ENCODE measurements at places on chromosomes 12 and 14.
A peak's percentile ranks its signal among the peaks of the same experiment; 100 is the strongest.

DNA sequence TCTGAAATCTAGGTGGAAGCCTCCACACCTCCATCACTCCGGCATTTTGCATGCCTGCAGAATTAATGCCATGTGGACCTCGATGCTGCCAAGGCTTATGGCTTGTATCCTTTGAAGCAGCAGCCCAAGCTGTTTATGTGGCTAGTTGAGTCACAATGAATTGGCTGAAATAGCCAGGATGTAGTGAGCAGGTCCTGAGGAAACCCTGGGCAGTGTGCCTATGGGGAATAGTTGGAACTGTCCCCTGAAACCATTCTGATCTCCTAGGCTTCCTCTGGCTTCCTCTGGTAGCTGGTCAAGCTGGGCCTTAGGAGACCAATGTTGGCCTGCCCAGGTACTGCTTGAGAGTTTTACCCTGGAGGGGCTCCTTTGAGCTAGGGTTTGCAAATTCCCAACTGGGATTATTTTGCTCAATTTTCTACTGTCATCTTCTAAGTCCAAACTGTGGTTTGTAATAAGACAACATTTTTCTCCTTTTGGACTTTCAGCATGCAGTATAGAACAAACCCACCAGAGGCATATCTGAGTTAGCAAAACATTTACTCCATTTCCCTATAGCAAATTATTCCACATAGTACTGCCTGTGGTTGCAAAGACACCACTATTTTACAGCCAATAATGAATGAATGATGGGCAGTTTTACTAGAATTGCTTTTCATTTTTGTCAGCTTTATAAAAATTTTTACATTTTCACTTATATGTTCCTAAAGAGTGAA is 85.1 kb upstream of the AMIGO2 start:
- DNase-seq = no peak

GRCh38 chr12:69046363-69046762 is 113.4 kb upstream of the CPM start:
- DNase-seq = no peak

GRCh38 chr12:123482876-123483275 is 24.9 kb downstream of the SNRNP35 start:
- no peak for DNase-seq

- no peak for DNase-seq
These were observed 79.3 kb upstream of the C12orf71 start for GRCh38 chr12:27161458-27162228.

DNA sequence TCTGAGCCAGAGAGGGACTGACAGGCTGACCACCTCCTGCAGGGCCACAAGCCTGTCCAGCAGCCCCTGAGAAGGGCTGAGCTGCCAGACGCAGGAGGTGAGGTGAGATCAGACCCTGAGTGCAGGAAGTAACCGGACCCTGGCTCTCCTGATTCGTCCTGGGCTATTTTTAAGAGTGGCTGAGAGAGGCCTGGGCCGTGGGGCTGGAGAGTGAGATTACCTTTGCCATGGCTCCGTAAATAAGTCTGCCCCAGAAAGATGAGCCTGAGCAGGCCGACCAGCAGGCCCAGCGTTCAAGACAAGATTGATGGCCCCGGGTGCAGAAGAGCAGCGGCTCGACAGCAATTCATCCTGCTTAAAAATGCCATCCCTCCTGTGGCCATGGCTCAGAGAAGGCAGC is 54.2 kb downstream of the SPTB start:
- no peak for DNase-seq

- DNase-seq = no peak
These were observed 529.6 kb upstream of the TBX3 start for GRCh38 chr12:115213538-115214016.

DNA sequence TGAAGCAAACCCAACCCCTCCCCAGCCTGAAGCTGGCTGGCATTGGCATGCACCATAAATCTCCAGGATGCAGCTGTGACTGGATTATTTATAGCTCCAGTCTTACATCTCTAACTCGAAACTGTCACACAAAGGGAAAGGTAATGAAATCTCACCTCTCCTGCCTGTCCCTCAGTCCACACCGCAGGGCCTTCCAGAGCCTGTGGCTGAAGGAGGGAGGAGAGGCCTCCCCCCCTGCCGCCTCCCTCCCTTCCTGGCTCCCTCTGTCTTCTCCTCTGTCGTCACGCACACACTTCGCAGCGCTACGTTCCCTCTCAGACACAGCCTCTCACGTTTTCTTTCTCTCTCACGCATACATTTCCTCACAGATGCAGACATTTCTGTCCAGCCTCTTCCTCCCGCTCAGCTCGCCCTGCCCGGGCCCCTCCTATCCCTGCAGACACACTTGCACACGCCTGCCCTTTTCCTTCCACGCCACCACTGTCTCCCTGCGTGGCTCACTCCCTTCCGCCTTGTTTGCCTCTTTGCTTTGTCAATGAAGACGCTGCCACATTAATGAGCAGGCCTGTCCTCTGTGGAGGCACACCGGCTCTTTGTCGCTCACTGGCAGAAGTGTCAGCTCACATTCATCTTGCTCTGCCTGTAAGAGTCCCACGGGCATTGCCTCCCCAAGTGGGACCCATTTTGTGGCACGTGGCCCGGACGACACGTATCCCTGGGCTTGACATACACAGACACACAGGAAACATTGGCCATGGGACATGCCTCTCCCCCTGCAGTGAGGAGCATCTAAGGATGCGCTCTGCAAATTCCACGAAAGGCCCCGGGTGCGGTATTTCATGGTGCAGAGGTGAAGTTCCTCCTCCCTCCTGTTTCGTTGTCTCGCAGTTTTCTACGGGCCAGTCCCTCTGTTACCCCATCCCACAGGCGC is 27.9 kb downstream of the IRF2BPL start:
- no peak for DNase-seq

GRCh38 chr12:104749545-104749944 is 208.5 kb downstream of the SLC41A2 start:
- DNase-seq = no peak

DNA sequence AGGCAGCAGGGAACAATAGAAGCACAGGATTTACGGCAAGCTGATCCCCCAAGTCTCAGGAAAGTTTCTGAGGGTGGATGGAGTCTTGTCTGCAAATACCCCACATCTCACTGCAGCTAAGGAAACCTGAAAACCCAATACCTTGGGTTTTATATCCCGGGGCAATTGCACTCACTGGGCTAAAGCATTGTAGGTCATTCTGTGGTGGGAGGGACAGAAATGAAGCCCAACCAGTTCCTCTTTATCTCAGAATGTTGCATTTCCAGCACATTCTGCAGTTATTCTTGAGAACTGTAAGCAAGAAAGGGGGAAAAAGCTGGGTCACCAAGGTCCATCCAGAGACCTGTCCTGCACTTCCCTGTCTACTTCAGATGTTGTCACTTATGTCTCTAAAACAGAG is 39.8 kb downstream of the C12orf42 start:
- no peak for DNase-seq

DNA sequence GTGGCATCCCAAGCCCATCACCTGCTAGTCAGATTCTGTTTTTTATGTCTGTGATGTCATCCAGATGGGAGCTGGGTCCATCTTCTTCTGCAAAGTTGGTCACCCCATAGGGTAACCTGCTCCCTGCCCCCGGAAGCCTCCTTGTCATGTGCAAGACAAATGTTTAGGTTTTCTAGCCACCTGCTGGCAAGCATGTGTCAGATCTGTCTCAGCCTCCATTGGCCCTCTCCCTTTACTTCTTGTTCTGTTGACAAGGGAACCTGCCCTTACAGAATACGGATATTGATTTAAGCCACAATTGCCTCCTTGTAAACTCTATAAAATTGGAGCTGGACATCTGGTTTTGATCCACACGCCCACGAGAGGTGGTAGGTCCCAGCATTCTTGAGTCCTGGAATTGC is 7.5 kb downstream of the NTF3 start:
- DNase-seq = no peak

DNA sequence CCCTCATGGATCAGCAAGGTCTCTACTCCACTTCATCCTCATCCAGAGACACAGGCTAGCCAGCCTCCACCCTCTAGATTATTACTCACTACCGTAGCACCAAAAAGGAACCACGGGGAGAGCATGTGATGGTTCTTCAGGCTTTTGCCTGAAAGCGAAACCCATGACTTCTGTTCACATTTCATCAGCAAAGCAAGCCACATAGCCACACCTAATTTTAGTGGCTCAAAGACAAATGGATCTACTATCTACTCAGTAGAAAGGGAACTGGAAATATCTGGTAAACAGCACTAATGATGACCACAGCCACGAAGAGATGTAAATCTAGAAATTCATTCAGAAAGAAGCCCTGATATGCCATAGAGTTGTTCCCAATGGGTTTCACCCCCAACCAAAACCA is 51.4 kb downstream of the VCPKMT start:
- DNase-seq = no peak

GRCh38 chr12:58026897-58027891 is 85.8 kb downstream of the ATP23 start:
- DNase-seq = no peak

DNA sequence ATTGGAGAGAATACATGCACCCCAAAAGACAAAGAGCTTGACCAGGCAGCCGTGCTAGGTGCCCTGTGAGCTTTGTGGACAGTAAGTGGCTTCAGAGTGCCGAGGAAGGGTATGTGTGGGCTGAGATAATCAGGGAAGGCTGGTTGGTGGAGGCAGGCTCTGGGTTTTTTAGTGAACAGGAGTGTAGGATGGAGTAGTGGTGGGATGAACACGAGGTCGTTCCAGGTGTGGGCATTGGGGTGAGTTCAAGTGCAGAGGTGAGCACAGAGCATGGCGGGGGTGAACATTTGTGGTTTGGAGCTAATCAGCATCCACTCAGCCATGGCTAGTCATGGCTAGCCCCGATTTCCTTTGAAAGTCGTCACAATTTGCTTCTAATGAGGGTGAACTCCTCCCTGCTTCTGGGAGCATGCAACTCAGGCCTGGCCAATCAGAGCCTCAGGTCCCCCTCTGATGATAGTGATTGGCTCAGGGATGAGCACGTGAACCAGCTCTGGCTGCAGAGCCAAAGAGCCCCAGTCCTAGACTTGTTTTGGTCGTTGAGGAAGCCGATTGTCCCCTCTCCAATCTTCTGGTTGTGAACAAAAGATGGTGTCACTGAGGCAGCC is 40.7 kb upstream of the TCL1B start:
- no peak for DNase-seq

- no peak for DNase-seq
These were observed 450.6 kb downstream of the ZFP36L1 start for GRCh38 chr14:68342216-68342763.

DNA sequence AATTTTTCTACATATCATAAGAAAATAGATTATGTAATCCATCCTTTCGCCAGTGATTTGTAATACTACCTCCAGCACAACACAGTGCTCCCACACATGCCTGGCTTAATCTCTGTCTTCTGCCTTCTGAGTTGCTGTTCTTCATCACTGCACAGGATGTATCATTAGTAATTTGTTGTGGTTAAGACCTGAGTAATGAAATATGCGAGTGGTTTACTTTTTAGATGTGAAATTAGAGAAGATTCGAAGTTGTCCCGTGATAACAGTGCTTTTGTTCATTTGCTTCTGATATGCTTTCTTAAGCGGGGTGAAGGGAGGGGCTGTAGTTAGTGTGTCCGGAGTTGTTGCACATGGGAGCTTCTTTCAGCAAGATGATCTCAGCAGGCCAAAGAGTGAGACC is 18.1 kb downstream of the KRT85 start:
- no peak for DNase-seq

- peak; percentile 20 for DNase-seq
These were observed 242.0 kb downstream of the NEDD1 start for GRCh38 chr12:97148941-97149559.

DNA sequence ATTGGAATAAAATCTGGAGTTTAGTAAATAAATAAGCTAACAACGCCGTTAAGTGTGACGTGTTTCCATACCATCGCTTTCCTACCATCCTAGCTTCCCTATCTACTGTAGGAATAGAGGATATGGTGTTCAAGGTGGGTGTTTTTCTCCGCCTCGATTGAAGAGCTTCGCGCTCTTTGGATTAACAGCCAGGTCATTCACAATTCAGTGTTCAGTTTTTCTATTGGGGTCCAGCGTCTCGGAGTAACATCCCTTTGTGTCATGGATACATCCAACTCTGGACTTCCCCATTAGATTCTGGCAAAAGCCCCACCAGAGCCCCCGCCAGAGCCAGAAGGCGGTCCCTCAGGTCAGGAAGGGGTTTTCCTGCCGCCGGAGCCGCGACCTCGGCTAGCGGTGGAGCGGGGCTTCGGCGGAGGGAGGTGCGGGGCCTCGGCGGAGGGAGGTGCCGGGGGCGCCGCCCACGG is 1.2 kb upstream of the SRGAP1 start:
- DNase-seq = no peak

- DNase-seq = no peak
These were observed 410.1 kb upstream of the MGAT4C start for GRCh38 chr12:86666316-86666715.

DNA sequence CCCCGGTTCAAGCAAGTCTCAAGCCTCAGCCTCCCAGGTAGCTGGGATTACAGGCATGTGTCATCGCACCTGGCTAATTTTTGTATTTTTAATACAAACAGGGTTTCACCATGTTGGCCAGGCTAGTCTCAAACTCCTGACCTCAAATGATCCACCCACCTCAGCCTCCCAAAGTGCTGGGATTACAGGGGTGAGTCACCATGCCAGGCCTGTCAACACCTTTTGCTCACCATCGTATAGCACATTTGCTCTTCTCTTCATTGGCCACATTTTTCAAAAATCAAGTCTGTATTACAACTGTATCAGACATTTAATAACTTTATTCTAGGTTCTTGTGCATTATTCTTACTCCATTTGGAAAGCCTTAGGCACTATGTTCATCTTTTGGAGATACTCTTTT is 50.3 kb downstream of the BCAT1 start:
- no peak for DNase-seq

- no peak for DNase-seq
These were observed 6.0 kb upstream of the STK38L start for GRCh38 chr12:27237790-27238771.

- DNase-seq = no peak
These were observed 4.4 kb downstream of the ZNF219 start for GRCh38 chr14:21093769-21094681.

DNA sequence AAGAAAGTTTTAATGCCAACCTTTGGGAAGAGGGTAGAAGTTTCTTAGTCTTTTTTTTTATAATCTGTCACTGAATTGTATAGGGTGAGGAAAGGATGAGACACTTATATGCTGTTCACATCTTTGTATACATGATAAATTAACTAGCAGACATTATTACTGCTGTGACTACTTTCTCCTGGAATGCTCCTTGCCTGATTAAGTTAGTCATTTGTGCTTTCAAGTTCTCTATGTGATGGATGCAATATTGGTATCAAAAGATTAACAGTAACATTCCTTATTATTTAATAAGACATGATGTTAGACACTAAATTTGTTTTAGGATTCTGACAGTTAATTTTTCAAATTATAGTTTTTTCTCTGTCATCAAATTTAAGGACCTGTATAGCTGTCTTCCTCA is 223.4 kb upstream of the GARIN2 start:
- DNase-seq = no peak
